ENCODE measurements at places on chromosomes 12 and 14.

GRCh38 chr14:104658325-104658712 is 31.1 kb upstream of the INF2 start:
- DNase-seq: no peak

DNA sequence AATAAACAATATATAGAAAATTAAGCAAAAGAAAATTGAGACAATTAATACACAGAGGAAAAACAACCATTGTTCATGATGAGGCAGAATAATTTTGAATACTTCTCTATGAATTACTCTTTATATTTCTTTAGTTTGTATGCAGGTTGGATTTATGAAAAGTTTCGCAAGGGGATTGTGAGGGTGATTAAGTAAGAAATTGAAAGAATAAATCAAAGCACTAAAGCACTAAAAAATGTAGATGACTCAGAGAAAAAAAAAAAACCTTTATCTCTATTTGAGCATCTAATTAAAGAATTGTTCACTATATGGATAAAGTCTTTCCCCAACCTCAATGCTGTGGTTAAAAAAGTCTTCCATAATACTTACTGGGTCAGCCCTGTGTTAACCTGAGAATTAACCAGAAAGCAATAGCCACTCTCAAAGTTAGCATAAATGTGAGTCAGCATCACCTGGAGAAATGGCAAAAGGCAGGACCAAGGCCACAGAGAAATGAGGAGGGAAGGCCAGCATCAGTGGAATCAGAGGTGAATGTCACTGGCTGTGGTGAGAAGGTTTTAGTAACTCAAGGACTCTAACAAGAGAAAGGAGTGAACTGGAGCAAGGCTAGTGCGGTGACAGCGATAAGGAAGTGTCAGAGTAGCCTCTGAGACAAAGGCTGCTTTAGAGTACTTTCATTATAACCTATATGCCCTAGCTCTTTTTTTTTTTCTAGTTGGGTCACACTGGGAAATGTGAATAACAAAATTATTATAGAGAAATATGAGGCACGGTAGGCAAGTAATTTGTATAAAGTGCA is 310.4 kb downstream of the KCNC2 start:
- peak; percentile 35 for DNase-seq

GRCh38 chr14:87888136-87888999 is 104.6 kb downstream of the GALC start:
- DNase-seq: no peak

- no peak for DNase-seq
Observed at GRCh38 chr14:103705504-103706284, 9.6 kb downstream of the XRCC3 start.

GRCh38 chr12:68580911-68581310 is 29.8 kb upstream of the RAP1B start:
- no peak for DNase-seq

GRCh38 chr14:59337141-59337611 is 128.0 kb downstream of the GPR135 start:
- no peak for DNase-seq

GRCh38 chr12:54404061-54405004 is 14.7 kb downstream of the ITGA5 start:
- no peak for DNase-seq

DNA sequence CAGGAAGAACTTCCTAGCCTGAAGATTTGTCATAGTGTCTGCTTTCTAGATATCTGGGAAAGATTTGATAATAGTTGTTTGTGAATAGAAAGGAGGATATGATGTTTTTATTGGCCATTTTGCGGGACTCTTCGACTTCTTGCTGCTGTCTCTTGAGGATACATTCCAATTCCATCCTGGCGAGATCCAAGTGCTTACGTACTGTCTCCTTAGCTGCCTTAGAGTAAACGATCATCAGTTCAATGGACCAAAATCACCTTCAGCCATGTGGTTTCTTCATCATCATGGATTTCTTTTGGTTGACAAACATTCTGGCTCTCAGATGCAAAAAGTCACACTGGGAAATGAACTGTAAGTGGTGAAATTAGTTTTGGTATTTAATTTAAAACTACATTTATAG is 82.7 kb upstream of the SCN8A start:
- DNase-seq: no peak

GRCh38 chr12:15689751-15690191 is 99.4 kb downstream of the EPS8 start:
- DNase-seq: no peak

DNA sequence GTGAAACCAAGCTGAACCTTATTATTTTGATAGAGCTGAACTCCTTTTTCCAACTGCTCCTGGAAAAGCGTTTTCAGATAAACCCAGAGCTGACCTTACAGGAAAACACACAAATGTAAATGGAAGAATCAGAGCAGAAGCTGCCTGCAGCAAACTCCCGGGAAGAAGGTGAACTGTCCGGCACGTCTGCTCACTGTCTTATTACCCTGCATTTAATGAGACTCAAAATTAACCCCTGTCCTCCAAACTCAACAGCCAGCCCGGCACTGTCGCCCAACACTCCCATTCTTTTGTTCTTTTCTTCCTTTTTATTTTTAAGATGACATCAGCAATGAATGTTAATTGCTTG is 1046.9 kb upstream of the FLRT2 start:
- DNase-seq: no peak

DNA sequence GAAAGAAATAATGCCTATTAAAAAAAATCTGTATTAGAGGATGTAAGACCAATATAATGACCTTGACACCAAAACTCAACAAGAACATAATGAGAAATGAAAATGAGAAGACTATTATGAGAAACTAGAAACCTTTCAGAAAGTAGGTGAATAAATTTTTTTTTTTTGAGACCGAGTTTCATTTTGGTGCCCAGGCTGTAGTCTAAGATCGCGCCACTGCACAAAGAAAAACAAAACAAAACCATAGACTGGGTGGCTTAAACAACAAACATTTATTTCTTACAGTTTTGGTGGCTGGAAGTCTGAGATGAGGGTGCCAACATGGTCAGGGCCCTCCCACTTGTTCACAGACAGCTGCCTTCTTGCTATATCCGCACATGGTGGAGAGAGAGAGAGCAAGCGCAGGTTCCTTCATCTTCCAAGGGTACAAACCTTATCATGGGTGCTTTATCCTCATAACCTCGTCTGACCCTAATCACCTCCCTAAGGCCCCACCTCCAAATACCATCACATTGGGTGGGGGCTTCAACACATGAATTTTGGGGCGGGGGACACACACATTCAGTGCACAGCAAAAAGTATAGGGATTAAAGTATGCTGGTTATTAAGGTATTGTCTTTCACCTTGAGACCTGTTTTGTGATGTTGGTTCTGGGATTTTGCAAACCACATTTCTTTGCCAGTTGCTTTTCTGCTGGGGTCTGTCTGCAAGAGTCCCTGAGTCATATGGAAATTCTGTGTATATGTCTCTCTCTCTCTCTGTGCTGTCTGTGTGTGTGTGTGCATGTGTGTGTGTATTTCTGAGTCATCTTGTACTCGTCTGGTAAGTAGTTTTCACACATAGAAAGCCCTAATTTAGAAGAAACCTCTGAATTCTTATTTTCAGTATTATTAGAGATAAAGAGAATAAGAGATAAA is 26.2 kb downstream of the ZCRB1 start:
- DNase-seq: peak; percentile 29

- DNase-seq: peak; percentile 70
Observed at GRCh38 chr12:12902036-12902435, 10.7 kb downstream of the GPRC5A start.

DNA sequence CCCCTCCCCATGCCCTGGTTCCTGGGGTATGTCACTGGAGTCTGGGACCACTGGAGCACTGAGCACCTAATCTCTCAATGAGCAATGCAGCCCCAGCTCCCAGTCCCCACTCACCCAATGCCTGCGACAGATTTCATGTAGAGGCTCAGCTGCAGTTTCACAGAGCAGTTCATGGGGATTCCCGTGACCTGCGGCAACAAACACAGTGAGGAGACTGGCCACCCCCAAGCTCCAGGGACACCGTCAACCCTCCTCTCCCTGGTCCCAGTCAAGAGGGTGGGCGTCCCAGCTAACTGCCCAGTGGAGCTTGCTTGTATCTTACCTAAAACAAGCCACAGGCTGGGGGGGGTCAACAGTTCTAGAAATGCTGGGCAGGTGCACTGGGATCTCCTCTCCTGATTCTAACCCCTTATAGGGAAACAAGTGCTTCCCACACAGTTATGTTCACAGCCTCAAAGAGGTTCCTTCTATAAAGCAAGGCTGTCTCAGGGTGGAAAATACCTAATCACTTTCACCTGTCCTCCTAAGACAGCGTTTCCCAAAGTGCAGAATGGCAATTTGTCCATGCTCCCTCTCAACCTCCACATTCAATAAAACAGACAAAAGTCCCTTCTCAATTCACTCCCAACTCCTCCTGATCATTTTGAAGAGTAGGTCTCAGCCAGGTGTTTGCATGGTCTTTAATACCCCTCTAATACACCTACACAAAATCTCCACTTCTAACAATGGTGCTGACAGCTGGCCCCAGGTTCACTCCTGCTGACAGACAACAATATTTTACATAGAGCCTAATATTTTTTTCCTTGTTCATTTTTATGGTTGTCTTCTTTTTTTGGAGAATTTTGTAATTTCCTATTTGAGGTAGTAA is 68.3 kb downstream of the SCARB1 start:
- no peak for DNase-seq

DNA sequence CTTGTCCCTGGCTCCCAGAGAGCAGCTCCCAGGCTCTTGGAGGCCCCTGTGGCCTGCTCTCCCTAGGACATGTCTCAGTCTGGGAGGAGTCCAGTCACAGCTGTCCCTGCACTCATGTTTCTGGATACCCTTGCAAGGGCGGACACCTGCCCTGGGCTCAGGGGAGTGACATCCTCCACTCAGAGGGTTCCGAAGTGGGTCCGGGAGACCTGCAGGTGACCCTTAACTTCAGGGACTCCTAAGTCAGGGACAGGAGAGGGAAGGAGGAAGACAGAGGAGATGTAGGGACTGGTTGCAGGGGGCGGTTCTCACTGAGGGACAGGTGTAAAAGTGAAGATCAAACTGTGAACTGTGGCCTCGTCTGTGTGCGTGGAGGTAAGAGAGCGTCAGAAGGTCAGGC is 37.6 kb downstream of the CACNA2D4 start:
- no peak for DNase-seq

GRCh38 chr12:18878676-18879180 is 140.8 kb downstream of the CAPZA3 start:
- no peak for DNase-seq

- DNase-seq: no peak
Observed at GRCh38 chr14:101076451-101077198, 173.1 kb upstream of the RTL1 start.

GRCh38 chr12:96995861-96996260 is 88.8 kb downstream of the NEDD1 start:
- DNase-seq: no peak

DNA sequence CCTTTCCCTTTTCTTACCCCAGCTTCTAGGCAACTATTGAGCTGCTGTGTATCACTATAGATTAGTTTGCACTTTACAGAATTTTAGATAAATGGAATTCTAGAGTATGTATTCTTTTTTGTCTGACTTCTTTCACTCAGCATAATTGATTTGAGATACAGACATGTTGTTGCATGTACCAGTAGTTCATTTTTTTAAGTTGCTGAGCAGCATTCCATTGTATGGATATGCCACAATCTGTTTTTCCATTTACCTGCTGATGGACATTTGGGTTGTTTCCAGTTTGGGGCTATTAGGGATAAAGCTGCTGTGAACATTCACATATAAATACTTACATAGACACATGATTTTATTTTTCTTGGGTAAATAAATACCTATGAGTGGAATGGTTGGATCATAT is 135.7 kb downstream of the IGF1 start:
- DNase-seq: no peak

GRCh38 chr12:2250797-2251196 is 198.0 kb downstream of the CACNA1C start:
- DNase-seq: no peak

DNA sequence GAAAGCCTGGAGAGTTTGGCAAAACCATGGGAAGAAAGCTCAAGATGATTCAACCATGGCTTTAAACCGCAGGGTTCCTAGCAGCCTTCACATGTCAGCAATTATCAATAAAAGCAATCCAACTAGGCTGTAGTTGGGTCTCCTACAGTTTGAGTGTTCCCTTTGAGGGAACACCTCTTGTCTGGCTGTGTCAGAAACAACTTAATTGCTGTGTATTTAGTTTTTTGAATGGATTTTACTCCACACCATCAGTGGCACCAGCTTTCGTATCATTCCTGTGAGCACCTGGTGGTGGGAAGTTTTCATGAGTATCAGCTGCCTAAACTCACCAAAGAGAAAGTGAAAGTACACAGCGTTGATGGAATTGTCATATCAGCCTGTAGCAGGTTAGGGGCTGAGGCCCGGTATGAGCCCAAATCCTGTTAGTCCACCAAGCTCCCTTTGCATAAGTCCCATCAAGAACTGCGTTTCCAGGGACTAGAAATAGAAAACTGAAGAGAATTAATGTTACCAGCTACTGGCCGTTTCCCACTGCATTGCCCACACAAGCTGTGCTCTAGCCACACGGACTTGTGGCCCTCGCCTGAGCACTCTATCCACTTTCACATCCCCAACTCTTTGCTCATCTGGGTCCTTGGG is 10.9 kb upstream of the IL26 start:
- DNase-seq: no peak

DNA sequence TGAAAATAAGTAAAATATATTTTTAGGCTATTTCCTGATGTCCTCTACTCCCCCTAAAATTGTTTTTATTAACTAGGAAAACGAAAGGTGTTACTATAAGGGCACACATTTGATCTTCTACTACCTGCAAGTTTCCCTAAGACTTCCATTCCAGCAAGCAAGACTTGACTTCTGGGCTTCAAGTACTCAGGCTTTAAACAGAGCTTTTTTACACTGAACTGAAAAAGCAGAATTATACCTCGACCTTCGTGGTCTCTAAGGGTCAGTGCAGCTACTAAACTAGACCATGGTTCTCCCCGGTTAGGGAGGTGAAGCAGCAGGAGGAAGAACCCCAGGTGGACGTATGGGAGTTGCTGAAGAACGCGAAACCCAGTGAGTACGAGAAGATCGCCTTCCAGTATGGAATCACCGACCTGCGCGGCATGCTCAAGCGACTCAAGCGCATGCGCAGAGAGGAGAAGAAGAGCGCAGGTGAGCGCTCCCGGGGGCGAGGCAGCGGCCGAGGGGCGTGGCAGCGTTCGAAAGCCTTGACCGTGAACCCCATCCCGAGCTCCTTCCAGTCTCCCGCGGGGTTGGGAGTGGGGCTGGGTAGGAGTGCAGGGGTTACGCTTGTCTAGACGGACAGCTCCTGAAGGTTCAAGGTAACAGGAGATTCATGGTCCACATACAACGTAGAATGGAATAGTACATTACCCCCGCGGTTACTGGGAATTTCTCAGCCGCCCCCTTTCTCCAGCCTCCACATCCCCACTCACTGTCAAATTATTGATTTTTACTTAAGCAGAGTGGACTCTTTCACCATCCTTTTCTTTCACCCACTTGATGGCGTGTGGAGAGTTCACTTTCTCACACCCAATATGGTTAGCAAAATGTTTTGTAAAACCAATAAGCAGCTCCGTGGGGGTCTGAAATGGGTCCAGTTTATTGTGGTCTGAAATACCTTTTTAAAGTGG is 47.6 kb downstream of the MYBPC1 start:
- no peak for DNase-seq

GRCh38 chr12:59634254-59634653 is 38.4 kb downstream of the SLC16A7 start:
- DNase-seq: no peak
